ENCODE measurements at places on chromosomes 5 and 9.

GRCh38 chr5:54062958-54063357 lies 247.4 kb downstream of the ARL15 start:
- no peak for DNase-seq

DNA sequence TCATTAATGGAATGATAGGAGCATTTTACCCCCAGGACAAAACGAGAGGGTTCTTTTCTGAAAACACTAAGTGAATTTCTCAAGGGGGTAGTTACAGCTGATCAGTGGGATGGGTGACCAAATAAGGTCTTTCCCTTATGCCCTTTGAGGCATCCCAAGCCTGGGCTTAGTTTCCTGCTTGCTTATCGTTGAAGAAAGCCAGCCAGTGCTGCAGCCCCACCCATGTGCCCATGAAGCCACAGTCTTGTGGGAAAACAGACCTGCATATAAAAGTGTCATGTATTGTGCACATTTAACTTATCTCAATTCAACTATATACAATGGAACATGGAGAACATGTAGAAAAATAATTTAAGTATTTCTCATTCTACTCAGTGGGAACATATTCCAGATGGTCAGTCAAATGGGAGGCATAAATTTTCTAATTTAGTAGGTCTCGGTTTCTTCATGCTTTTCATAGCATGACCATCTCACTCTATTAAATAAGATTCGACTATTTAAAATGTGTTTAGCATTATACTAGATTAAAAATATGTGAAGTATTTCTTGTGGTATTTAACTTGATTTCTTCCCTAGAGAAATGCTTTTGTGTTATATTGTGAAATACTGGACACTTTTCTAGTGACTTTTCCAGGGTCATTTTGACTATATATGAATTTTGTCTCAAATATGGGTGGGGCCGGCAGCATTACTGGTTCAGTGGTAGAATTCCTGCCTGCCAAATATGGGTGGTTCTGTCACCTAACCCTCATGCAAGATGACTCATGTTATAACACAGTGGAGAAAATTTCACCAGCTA lies 189.7 kb upstream of the SGCD start:
- DNase-seq: no peak

DNA sequence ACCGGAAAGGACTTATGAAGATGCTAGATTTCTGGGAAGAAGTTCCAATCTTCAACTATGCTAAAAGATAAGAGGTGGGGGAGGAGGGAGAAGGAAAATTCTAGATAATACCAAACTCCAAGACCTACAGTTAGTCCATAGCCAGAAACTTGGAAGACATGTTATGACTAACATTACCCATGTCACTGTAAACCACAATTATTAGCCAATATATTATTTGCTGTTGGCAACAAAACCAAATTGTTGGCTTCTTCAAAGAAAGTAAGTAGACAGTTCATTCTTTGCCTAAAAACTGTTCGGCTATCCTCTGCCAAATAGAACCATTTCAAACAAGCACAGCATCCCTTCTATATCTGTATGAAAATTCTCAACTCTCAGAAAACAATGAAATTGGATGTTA lies 25.1 kb downstream of the PRLR start:
- no peak for DNase-seq

DNA sequence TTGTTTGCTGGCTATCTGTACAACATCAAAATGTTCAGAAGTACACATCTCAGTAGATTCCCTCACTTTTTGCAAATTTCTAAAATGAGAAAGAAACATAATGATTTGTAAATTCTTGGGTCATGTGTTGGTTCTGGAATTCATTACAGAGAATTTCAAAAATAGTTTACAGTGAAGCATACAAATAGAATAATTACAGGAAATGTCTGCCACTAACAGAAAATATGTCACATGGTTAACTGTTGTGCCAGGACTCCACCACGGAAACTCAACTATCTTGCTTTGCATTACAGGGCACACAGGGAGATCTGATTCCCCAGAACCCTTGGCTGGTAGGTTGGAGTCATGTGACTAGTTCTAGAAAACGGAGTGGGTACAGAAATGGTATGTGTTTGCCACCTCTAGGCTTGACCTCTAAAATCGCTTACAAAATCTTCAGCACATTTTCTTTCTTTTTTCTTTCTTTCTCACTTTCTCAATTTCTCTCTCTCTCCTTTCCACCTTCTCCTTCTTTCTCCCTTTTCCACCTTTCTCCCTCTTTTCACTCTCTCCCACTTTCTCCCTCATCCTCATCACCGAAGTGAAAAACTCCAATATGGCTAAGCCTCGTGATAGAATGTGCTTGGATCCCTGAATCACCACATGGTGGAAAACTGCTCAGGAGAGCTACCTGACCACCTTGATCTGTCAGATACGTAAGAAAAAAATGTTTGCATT lies 32.4 kb downstream of the RASEF start:
- DNase-seq: no peak

- DNase-seq: no peak
These were observed 75.3 kb downstream of the ARHGAP26 start for GRCh38 chr5:142845402-142845921.

- DNase-seq: no peak
These were observed 59.9 kb downstream of the ROPN1L start for GRCh38 chr5:10501554-10502075.
